ENCODE measurements at places on chromosomes 1 and 21.

DNA sequence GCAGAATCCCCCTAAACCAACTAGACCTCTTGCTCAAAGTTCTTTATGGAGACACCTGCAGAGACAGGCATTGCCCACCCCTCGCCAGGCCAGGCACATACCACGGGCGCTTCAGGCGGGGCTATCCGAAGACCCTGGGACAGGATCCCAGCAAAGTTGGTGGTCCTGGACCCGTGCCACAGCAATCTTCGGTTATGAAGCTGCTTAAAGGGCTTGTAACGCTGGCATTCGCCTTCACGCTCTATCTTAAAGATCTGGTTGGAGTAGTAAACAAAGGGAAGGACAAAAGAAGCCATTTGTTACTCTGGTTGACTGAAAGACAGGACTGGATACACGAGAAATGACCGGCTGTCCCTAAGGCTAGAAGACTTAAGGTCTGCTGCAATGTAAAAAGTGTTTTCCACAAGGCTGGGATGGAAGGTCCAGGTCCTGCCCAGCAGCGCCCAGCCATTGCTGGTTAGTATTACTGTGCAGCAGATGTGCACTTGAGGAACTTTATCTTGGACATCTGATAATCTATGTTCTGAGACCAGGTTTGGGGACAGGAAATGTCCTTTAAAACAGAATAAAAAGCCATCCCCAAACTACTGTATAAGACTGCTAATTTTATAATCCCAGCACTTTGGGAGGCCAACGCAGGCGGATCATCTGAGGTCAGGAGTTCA lies 42.9 kb downstream of the PARP1 start:
- no peak for DNase-seq

- no peak for DNase-seq
These were observed 18.1 kb downstream of the SAMSN1 start for GRCh38 chr21:14527696-14528652.

DNA sequence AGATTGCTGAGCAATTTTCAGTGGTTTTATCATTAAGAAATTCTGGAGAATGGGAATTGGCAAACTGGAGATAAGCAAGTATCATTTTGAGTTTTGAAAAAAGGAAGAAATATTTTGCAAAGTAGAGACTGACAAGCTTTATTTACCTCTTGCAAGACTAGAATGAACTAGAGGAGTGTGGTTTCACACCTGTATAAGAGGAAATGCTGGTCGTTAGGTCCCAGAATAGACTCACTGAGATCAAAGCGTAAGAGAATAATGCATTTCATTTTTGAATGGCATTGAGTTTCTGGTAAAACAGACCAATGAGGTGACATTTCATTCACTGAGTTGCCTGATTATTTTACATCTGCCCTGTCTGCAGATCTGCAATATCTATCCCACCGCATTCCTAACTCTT lies 308.1 kb downstream of the ADGRL2 start:
- DNase-seq: no peak

DNA sequence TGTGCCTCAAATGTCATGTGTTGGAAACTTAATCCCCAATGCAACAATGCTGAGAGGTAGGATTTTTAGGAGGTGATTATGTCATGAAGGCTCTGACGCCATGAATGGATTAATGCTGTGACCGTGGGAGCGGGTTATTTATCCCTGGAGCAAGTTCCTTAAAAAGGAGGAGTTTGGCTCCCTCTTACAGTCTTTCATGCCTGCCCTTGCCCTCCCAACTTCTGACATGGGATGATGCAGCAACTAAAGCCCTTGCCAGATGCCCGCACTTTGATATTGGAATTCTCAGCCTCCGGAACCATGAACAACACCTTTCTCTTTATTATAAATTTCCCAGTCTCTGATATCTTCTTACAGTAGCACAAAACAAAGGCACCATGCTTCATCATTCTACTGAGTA lies 685.3 kb upstream of the CHRM3 start:
- DNase-seq: no peak

- DNase-seq: no peak
These were observed 12.9 kb upstream of the ACTN2 start for GRCh38 chr1:236673289-236673919.

DNA sequence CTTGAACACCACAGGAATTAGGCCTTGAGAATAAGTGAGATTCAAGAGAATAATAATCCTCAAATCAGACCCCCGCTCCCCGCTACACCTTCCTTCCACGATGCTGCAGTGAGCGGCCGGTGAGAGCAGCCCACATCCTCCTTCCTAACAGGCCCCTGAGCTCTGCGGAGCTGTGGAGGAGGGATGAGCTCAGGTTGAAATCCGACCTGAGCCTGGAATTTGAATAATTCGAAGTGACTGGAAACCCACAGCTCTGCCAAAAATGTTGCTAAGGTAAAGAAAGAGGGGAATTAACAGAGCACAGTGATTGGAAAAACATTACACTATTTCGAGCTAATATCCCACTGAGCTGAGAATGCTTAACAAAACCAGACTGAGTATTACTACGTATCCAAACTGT lies 90.0 kb downstream of the URB2 start:
- DNase-seq: no peak

DNA sequence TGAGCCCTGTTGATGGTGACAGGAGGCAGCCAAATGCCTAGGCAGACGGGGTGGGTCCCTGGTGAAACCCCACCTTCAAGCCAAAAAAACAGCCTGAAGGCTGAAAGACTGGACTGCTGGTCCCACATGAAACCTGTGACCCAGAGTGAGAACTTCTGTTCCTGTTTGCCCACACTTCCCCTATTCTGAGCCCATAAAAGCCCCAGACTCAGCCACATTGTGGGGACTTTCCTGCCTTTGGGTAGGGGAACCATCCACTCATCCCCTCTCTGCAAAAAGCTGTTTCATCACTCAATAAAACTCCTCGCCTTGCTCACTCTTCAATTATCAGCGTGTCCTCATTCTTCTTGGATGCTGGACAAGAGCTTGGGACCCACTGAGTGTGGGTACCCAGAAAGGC lies 25.2 kb downstream of the HTR6 start:
- no peak for DNase-seq

DNA sequence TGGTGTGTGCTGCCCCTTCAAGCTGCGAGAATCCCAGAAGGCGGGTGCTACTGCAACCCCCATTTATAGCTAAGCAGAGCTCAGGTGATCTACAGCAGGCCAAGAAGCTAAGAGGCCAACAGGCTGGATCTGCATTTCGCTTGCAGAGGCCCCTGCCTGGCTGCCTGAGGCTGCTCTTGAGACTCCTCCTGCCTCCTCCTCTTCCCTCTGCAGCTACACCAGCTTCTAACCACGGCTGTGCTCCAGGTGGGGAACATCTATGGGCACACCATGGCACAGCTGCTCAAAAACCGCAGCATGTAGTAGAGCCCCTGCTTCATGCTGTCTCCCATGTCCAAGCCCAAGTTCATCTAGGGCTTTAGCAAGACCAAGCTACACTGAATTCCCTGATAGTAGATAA lies 72.9 kb upstream of the ZNF678 start:
- DNase-seq: no peak

- DNase-seq: no peak
These were observed 98.2 kb downstream of the RGL1 start for GRCh38 chr1:183903101-183903500.

- peak; percentile 24 for DNase-seq
These were observed 64.9 kb downstream of the SLC45A1 start for GRCh38 chr1:8382608-8383505.

DNA sequence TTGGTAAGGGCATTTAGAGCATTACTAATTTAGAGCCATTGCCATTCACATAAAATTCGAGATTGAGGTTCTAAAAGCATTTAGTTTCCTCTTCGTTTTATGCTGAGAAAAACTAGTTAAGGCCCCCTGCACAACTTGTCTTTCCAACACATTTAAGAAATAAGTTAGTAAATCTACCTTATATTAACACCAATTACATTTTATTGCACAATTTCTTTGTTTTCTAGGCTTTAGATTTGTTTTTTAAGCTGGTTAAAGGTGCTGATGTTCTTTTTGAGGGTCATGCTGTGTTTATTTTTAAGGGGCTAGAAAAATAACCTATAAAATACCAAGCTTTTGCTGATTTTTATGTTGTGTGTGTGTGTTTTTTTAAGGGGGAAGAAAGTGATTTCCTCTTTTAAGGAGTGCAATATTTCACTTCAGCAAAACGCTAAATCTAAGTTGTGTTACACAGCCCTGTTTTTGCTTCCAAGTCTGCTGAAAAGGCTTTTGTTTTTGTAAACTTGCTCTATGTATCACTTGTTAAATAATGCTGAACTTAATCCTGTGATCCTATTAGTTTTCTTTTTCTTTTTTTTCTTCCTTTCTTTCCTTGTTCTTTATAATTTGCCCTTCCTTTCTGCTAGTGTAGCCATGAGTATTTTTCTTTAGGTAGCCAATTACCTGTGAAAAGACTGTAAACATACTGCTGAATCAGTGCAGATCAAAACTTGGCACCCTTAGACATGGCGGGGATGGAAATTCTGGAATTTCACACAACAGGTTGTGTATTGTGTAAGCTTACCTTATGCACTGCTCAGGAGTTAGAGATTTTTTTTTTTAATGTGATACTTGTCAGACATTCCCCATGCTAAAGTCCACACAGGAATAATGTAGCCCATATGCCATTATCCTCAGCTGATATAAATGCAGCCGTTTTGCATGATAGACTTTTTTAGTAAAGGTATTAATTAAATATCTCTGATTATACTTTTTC lies 1.5 kb downstream of the CEPT1 start:
- DNase-seq: no peak

All from CD4-positive, alpha-beta T cell treated with Interleukin-21 for 1 hour (primary cell).